ENCODE measurements at places on chromosomes 13 and 19.

DNA sequence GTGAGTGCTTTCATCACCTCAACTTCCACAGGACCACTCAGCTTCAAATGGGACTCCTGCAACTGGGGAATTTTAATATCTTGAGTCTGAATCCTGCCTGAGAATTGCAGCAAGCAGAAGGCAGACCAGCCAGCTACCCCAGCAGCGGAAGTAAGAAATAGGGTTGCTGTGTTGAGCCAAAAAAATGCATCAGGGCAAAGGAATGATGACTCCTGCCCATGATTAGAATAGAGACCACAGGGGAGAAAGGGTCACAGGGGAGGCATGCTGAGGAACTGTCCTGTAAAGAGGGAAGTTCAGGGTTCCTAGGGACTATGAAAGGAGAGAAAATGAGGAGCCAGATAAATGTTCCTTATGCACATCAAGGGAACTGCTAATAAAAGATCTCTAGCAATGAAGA is 370.2 kb downstream of the KCTD12 start:
- DNase-seq = no peak

DNA sequence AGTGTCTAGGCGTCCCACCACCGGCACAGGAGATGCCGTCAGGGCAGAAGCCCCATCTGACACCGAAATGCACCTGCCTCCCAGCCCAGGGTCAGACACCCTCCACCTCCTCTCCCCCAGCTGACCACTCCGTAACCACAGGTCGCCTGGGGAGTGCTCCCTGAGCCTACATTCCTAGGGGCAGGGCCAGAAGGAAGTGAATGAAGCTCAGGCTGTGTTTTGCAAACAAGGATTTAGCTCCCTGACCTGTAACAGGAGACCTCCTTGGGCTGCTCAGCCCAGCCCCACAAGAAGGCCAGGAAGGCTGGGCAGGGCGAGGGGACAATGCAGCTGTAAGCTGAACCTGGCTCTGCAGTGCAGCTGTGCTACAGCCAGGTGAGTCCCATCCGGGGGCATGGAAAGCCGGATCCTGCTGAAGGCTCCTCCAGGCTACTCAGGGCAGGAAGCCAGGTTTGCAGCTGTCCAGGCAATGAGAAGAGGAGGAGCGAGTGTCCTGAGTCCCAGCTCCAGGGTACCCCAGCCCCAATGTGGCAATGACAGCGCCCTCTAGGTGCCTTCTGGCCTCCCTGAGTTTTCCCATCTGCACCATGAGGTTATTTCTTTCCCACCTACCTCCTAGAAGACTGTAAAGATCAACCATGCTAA is 42.1 kb downstream of the RHPN2 start:
- no peak for DNase-seq

DNA sequence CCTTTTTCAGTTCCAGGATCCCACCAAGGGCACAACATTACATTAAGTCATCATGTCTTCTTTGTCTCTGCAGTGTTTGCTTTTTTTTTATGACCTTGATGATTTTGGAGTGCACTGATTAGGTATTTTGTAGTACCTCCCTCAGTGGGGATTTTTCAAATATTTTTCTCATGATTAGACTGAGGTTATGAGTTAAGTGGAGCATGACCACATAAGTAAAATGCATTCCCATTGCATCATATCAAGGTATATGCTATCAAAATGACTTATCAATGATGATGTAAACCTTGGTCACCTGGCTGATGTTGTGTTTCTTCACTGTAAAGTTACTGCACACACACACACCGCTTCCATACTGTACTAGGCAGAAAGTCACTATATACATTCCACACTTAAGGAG is 96.7 kb upstream of the TRPC4 start:
- no peak for DNase-seq

- no peak for DNase-seq
These were observed 204.9 kb upstream of the KL start for GRCh38 chr13:32811297-32811800.

GRCh38 chr13:22497991-22498780 is 682.6 kb upstream of the SGCG start:
- no peak for DNase-seq

GRCh38 chr13:72194523-72194922 is 327.5 kb upstream of the DACH1 start:
- DNase-seq = no peak

DNA sequence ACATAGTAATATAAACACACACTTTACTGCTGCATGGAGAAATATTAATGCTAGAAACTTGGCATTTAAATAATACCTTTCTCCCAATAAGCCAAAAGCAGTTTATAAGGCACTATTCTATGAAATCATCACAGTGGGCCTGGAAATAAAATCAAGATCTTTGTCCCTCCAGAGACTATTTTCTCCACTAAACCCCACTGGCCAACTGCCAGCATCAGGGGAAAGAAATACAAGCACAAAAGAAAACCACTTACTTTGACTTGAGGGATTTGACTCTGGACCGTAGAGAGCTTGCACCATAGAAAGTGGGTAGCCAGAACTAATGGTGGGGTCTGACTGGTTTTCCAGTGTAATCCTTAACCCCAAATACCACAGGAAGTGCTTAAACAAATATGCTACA is 71.9 kb downstream of the DCLK1 start:
- DNase-seq = no peak

- no peak for DNase-seq
These were observed 13.3 kb downstream of the RAB8A start for GRCh38 chr19:16124953-16125352.

DNA sequence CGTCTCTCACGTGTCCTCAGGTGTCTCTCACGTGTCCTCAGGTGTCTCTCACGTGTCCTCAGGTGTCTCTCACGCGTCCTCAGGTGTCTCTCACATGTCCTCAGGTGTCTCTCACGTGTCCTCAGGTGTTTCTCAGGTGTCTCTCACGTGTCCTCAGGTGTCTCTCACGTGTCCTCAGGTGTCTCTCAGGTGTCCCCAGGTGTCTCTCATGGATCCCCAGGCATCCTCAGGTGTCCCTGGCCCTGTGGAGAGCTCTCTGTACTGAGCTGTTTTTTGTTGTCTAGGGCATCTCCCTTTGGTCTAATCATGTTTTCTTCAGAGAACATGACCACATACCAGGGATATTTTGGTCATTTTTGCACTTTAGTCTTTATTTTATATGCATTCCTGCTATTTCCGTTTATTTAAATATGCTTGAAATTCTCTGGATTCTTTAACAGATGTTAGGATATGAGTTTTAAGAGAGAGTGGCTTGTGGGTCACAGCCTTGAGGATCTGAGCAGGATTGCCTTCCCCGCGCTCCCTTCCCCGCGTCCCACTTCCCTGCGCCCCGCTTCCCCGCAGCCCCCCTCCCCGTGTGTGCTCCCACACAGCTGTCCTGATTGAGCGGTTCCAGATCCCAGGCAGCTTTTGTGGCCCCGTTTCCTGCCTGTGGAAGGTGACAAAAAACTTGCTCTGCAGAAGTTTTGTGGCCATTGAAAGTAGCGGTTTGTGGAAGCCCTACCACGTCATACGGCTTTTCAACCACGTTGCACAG is 31.9 kb downstream of the ATP4B start:
- no peak for DNase-seq

- no peak for DNase-seq
These were observed 152.2 kb upstream of the PRR20A start for GRCh38 chr13:56988543-56988942.

- DNase-seq = no peak
These were observed 4.0 kb upstream of the ZNF8 start for GRCh38 chr19:58274771-58275201.

DNA sequence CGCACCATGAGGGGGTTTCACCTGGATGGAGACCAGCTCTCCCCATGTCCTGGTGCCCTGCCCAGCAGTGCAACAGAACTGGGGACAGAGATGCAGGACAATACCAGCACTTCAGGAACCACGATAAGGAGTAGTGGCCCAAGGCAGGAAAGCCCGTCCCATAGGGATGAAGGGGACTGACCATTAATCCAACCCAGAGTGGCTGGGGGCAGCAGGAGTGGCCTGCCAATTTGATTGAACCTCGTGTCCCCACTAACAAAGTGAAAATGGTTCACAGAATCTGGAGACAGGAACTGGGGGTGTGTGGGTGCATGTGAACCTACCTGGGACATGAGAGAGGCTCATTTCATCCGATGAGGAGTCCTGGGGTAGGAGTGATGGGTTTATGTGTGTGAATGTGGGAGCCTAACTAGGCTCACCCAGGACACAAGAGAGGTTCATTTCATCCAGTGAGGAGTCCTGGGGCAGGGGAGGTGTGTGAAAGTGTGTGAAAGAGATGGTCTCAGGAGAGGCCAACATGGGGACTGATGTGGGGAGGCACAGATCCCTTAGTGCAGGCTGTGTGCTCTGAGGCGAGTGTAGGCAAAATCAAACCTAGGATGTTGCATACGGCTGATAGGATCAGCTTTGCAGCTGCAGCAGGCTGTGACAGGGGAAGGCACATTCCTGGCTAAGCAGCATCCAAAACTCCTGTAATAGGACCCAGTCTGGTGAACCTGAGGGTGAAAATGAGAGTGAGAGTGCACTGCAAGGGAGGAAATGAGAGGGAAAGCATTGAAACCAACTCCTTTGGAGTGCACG is 98.2 kb downstream of the ZNF429 start:
- no peak for DNase-seq

GRCh38 chr19:10946958-10947657 is 13.7 kb upstream of the SMARCA4 start:
- DNase-seq = no peak

DNA sequence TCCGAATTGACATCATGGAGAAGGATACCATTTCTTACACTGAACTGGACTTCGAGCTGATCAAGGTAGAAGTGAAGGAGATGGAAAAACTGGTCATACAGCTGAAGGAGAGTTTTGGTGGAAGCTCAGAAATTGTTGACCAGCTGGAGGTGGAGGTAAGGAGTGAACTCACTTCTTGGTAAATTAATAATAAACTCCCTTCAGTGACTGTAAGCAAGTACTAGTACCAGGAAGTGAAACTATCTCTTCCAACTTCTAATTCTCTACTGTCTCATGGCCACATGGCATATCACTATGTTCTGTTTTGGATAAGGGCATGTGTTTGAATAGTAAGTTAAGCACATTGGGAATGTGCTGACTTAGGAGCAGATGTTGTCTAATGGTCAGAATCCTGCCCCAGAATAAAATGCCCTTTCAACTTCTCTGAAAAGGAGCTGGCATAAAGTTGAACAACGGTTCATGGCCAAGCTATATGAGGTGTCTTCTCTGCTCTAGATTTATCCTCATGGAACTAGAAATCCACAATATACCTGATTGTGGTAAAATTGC is 13.4 kb downstream of the OLFM4 start:
- DNase-seq = no peak
